Right forelimb (tissue), 1 donor: ENCODE measurements at places on chromosomes 11 and 22.
A peak's percentile ranks its signal among the peaks of the same experiment; 100 is the strongest.

DNA sequence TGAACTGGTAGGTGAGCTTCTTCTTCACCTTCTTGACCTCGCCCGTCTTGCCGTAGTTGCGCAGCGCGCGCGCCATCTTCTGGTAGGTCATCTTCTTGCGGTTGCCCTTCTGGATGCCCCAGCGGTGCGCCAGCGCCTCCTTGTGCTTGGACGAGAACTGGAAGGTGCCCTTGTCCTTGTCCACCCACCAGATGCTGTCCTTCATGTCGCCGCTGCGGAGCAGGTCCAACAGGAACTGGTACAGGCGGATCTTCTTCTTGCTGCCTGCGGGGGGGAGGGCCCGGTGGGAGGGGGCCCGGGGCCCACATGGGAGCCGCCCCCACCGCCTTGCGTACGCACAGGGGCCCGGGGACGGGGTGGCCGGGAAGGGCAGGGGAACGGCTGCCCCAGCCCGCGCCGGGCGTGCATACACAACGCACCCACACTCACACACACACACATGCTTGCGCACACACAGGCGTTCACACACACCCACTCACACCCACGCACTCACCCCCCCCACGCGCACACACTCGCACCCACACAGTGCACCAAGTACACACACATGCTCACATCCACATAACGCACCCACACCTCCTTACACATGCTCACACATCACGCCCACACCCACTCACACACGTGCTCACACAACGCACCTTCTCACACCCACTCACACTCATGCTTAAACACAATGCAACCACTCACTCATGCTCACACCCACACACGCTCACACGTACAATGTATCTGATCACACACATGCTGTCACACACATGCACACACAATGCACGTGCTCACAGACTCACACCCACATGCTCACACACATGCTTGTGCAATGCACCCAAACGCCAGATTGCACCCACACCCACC is 3.0 kb upstream of the MYBPC3 start:
- peak; percentile 92 for DNase-seq

DNA sequence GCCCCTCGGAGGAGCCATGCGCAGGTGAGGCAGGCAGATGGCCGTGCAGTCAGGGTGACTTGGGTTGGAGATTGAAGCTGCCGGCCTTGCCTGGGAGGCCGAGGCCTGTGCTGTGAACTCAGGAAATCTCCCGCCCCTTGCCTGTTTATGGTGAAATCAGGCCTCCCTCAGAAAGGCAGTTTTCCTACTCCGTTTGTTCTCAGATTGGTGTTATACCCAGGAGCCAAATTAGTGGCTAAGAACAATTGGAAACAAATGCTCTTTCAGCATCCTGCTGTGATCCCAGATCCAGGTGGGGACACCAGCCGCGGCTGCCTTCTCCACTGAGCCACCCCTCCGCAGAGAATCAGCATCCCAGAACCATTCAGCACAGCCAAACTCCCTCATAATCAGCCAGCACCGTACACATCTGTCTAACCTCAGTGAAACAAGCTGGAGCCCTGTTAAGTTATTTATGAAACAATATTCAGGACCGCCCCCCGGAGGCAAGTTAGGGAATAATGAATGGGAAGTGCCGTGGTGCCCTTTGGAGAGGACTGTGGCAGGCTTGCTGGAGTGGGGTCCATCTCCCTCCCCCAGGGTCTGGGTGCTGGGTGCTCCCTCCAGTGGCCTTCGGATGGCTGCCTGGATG is 60.0 kb downstream of the PKNOX2 start:
- no peak for DNase-seq

DNA sequence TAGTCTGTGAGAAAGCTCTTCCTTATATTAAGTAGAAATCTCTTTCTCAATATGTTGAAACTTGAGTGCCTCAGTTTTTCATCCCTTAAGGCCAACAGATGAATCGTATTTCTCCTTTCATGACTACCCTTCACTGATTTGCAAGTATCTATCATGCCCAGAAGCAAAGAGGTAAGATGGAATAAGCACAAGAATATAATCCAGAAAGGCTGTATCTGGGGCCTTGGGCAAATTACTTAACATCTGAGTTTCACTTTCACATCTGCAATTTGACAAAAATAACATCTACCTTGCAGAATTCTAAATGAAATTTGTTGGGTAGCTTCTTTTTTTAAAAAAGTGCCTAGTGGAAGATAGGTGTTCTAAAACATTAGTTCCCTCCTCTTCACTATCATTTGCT is 552.4 kb upstream of the ANO5 start:
- no peak for DNase-seq

GRCh38 chr11:58712531-58712930 is 19.2 kb downstream of the GLYAT start:
- no peak for DNase-seq

GRCh38 chr22:17257121-17258001 is 38.1 kb upstream of the ADA2 start:
- DNase-seq: no peak

DNA sequence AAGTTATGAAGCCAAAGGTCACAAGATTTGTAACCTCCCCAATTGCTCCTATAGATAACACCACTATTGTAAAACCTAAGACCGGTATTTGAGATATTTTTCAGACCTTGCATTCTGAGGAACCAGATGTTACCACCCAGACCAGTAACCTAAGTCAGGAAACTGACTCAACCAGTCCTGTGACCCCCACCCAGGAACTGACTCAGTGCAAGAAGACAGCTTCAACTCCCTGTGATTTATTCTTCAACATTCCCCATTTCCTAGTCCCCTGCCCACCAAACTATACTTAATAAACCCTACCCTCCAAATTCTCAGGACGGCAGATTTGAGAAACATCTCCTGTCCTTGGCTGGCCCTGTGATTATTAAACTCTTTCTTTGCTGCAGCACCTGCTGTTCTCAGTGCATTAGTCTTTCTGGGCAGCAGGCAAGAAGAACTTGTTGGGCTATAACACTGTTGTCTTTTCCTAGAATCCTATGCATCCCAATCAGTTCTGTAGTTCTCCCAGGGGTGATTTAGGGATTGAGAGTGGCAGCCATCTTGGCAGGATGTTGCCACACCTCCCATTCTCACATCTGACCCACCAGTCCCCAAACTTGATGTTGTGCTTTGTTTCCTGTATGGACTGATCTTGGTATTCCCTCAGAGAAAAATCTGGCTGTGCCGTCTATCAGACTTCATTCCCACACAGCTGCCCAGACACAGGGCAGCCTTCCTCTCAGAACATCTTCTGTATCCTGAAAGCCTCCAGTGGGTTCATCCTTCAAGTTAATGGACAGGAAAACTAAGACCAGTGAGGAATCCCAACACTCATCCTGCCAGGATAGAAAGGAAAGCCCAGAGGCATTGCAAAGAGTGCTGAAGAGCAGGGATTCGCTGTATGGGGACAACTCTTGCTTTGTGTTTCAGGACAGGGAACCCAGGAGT is 104.0 kb downstream of the PDE2A start:
- DNase-seq: peak; percentile 20

- no peak for DNase-seq
Measured at GRCh38 chr11:5476186-5476819, 12.2 kb upstream of the OR52D1 start.

DNA sequence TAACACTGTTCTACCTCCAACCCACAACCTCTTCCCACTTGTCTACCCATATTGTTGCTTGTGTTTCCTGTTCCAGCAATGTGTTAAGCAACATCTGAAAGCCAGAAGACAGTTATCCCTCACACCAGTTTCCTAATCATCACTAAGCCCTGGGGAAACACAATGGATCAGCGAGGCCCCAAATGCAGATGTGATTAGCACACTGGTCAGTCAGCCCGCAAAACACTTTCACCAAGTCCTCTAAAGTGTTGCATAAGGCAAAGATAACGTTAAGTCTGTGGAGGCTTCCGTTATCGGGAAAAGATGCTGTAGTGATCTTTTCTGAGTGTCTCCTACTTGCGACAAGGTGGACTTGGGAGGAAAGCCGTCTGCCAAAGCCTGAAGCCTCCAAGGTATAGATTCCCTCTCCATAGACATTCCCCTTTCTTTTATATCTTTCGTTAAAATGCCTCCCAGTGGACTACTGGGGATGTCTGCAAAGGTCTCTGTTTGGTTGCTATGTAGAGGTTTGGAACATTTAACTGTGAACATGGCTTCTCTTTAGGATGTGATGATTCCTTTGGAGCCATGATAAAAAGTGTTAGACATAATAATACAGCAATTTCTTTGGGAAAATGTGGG is at the start of gene MS4A3:
Gene MS4A3 (plus strand): TSS at position 317 of the 621 bp plus-strand sequence. CDS start 4,496 bp downstream, outside the sequence.
- DNase-seq: no peak

- DNase-seq: no peak
Measured at GRCh38 chr11:2400762-2401435, 349 bp downstream of the TSSC4 start.

DNA sequence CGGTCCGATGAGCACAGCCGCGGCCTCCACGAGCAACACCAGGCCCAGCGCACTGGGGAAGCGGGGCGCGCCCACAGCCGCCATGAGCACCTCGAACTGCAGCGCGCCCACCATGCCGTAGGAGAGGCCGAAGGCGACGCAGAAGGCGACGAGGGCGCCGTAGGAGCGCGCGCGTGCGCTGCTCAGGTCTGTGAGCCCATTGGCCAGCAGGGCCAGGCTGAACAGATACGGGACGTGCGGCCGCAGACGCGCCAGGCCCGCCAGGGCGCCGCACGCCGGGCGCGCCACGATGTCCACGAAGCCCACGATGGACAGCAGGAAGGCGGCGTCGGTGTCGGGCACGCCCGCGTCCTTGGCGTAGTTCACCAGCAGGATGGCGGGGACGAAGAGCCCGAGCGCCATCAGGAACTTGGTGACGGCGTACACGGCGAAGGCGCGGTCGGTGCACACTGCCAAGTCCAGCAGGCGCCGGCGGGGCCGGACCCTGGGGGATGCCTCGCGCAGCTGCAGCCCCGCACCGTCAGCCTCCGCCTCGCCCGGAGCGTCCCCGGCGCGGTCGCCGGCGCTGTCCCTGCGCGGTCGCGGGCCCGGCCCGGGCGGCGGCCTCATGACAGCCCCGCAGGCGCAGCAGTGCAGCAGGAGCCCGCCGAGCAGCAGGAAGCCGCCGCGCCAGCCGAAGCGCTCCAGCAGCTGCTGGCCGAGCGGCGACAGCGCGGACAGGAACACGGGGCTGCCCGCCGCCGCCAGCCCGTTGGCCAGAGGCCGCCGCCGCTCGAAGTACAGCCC is 2.9 kb downstream of the SLC16A8 start:
- no peak for DNase-seq

DNA sequence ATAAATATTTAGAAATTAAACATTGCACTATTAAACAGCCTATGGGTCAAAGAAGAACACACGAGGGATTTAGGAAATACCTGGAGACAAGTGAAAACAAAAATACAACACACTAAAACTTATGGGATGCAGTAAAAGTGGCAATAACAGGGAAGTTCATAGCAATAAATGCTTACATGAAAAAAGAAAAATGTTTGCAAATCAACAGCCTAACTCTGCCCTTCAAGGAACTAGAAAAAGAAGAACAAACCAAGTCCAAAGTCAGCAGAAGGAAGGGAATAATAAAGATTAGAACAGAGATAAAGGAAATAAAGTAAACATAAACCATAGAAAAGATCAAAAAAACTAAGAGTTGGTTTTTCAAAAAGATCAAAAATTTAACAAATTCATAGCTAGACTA is 31.6 kb downstream of the NXPE2 start:
- no peak for DNase-seq

GRCh38 chr11:41398175-41398574 is 61.3 kb downstream of the LRRC4C start:
- no peak for DNase-seq

GRCh38 chr11:64868904-64869570 is 9.4 kb downstream of the EHD1 start:
- peak; percentile 66 for DNase-seq

GRCh38 chr11:121372671-121373429 is 79.3 kb upstream of the SORL1 start:
- no peak for DNase-seq

DNA sequence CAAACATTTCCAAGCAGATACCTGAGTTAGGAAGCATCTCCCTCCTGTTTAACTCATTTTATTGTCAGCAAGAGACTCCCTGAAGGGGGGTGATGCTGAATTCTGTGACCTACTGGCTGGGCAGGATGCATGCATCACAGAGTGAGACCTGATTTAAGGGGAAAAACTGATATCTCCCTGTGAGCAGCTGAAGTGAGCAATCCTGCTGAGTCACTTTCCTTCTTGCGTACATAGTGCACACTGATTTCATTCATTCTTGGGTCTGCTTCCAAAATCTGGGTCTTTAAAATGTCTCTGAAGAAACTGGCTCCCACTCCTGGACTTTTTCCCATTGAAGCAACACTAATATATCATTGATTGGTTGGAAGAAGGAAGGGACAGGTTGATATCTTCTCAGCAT is 23.3 kb downstream of the P4HA3 start:
- no peak for DNase-seq

GRCh38 chr11:719214-720016 is 13.4 kb downstream of the EPS8L2 start:
- DNase-seq: no peak

DNA sequence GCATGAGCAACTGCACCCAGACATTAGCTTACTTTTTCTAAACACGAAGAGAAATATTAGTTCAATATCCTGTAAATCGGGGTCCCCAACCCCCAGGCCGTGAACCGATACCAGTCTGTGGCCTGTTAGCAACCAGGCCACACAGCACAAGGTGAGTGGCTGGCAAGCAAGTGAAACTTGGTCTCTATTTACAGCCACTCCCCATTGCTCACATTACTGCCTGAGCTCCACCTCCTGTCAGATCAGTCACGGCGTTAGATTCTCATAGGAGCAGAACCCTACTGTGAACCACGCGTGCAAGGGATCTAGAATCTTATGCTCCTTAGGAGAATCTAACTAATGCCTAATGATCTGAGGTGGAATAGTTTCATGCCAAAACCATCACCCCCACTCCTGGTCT is 27.8 kb upstream of the DEPDC7 start:
- DNase-seq: no peak

DNA sequence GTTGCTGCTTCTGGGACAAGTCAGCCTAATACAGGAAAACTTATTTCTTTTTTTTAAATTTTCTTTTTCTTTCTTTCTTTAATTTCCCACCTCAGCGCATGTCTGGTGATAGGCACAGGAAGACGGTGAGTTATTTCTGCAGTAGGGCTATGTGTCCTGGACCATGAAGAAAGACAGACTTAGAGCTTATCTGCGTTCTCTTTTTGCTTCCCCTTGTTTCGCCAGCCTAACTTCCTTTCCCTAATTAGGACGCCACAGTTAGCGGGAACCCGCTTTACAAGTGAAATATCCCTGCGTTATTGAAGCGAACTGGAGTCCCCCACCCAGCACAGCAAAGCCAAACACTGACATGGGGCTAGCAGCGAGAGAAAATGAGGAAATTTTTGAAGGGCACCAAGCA is 8.6 kb downstream of the OR6M1 start:
- no peak for DNase-seq
